ENCODE measurements at places on chromosomes 7 and 10. TPM values are rescaled to one million over a fixed set of nuclear protein-coding genes. Genes with fewer than 3 reads are reported as not detected.
A peak's percentile ranks its signal among the peaks of the same experiment; 100 is the strongest.

DNA sequence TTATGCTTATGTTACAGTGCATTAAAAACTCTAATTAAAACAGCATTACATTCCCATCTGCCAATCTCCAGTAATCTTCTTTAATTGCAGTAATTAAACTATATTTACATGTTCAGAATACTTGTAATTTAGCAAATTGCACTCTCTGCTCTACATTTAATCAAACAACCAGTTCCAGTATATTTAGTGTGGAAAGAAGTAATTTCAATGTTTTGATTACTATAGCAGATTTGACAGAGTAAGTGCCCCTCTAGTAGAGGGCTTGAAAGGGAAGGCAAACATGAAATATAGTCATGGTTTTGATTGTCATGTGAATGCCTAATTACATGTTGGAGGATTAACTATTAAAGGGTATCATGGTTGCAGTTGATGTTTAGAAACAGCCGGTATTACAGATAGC is 739.7 kb downstream of the AUTS2 start:
- no peak for DNase-seq

Gene TMEM72
- not detected for total RNA-seq

GRCh38 chr10:4638099-4638498 is 187.9 kb upstream of the AKR1E2 start:
- DNase-seq = no peak

DNA sequence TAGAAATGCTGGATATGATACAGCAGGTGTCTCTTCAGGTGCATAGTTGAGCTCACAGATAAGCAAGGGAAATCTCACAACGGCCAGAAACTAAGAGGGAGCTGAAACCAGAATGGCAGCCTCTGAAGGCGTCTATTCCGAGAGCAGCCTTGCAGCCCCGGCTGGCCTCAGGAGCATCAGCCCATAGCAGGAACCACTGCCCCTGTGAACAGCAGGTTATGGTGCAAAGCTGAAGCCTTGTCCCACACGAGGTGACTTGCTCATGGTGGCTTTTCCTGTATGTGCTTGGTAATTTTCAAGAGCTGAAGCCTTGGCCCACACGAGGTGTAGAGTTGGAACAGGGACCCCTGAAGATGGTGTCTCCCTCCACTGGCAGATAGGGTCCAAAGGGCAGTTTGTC is 33.2 kb downstream of the BNIP3 start:
- DNase-seq = no peak

Gene NSMCE4A
- total RNA-seq = 34.2 TPM

- DNase-seq = no peak
Observed at GRCh38 chr7:120877701-120878100, 19.8 kb upstream of the TSPAN12 start.

- DNase-seq = peak; percentile 23
Observed at GRCh38 chr10:86899670-86900276, 57.6 kb downstream of the MMRN2 start.
